Fibroblast of the conjunctiva (primary cell): ENCODE measurements at places on chromosomes 13 and 19.
A peak's percentile ranks its signal among the peaks of the same experiment; 100 is the strongest.

DNA sequence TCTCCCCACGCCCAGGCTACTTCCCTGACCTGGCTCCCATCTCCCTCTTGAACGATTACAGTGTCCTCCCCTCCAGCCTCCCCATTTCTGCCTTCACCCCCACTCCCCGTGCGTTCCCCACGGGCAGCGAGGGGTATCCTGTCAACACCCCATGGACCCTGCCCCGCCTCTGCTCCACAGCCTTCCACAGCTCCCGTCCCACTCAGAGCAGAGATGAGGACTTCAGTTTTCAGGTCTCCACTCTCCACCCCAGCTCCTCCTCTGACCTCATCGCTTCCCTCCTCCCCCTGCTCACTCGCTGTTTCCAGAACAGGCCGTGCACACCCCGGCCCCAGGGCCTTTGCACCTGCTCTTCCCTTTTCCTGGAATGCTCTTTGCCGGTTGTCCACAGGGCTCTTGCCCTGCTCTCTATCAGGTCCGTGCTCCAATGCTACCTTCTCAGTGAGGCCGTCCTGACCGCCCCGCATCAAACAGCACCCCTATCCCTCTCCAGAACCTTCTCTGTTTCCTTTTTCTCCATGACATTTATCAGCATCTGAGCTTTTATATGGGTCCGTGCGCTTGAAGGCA, 15.0 kb downstream of the LRRC4B start:
- DNase-seq: no peak

DNA sequence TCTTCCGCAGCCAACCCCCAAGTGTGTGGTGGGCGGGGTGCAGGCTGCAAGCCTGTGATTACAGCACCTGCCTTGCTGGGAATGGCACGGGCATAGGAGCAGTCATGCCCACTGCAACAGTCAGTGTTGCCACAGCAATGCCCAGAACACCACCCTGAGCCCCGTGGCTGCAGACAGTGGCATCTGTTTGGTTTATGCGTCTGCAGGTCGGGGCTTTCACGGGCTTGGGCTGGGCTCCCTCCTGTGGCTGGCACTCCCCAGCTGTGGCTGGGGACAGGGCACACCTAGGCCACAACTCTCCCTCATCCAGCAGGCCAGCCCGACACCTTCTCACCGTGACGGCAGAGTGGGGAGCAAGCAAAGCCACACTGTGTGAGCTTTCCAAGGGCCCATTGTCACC, 115.3 kb upstream of the C1QTNF9B start:
- DNase-seq: no peak

DNA sequence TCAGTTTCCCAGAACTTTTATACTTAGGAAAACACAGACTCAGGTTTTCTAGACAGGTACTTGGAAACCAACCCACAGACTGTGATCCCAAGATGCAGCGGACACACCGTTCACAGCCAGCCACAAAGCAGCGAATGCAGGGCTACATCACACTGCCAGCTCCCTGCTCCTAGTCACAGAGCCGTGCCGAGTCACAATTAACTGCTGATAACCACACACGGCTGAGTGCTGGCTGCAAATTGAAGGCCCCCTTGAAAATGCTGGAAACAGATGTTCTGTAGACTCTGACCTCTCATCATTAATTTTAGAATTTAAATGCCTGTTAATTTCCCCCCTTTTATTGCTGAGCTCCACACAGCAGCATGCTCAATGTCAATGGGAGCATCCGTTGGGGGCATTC, 78.6 kb upstream of the SIAH3 start:
- DNase-seq: no peak

- no peak for DNase-seq
Measured at GRCh38 chr19:4347521-4347920, 4.2 kb downstream of the MPND start.

- no peak for DNase-seq
Measured at GRCh38 chr19:15197275-15197941, 3.4 kb downstream of the NOTCH3 start.

GRCh38 chr19:3179739-3180293, 1.2 kb downstream of the S1PR4 start:
- DNase-seq: no peak

DNA sequence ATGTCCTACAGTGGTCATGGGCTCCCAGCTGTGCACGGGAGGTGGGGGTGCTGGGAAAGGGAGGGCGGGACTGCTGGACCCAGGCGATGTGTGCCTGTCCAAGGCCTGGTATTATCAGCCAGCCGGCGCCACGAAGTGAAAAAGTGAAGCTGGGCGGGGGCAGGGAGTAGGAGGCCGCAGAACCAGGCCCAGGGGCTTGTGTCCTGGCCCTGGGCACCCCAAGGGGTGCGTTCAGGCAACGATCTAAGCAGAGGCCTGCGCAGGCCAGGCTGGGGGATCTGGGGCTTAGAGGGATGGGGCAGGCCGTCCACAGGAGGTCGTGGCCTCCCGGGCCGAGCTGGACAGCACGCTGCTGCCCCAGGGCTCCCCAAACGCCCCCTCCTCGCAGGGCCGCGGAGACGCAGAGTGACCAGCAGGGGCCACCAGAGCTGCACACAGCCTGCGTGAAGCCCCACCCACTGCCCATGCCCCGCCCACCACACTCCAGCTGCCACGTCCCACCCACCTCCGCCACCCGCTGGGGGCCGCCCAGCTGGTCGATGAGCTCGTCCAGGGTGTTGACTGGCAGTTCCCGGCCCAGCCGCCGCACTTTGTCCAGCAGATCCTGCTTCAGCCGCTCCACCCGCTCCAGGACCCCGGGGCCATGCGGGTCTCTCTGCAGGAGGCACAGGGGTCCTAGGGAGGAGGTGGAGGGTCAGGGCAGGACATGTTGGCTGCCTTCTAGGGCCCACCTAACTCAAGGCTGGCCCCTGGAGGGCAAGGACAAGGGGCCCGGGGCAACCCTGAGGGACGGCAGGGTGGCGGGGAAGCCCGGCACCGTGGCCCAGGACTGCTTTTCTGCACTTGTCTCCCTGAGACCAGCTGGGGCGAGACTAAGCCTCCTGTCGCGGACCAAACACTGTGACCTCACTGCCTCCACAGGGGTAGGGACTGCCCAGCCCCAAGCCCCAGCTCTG, 9.5 kb downstream of the GPX4 start:
- peak; percentile 95 for DNase-seq

DNA sequence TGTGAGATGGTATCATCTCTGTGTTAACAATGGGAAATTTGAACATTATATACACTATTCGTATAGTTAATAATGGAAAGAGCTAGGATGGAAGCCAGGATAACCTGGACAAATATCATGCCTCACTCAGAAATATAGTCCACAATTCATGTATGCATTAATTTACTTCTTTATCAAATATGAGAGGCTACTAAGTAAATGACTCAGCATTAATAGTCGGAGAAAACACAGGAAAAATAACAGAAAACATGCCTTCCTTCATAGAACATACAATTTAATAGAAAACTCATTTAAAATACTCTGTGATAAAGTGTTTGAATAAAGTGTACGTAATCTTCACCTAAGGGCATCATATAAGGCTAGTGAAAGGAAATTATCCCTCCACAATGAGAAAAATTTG, 383.4 kb upstream of the SLITRK5 start:
- no peak for DNase-seq

GRCh38 chr19:45924891-45925447, 10.4 kb upstream of the NANOS2 start:
- DNase-seq: no peak

GRCh38 chr13:99118179-99118578, 82.5 kb upstream of the UBAC2 start:
- DNase-seq: no peak

DNA sequence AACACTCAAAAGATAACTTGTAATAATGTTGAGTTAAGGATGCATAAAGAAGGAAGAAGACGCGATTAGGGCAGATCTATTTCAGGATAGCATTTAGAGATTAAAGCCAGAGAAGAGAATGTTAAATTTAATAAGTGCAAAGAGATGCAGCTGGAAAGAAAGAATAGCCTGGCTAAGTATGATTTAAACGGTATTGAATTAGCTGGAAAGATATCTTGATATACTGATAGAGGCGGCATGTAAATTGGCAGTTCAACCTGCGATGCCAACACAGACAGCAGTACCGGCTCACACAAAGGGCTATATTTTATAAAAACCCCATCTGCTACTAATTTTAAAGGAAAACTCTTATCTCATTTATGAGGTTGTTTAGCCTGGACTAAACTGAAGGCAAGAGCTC, 121.4 kb downstream of the ENOX1 start:
- no peak for DNase-seq

- DNase-seq: peak; percentile 52
Measured at GRCh38 chr19:4844348-4845179, 13.1 kb upstream of the TICAM1 start.

GRCh38 chr19:48900477-48901406, 630 bp downstream of the NUCB1 start:
- DNase-seq: no peak

DNA sequence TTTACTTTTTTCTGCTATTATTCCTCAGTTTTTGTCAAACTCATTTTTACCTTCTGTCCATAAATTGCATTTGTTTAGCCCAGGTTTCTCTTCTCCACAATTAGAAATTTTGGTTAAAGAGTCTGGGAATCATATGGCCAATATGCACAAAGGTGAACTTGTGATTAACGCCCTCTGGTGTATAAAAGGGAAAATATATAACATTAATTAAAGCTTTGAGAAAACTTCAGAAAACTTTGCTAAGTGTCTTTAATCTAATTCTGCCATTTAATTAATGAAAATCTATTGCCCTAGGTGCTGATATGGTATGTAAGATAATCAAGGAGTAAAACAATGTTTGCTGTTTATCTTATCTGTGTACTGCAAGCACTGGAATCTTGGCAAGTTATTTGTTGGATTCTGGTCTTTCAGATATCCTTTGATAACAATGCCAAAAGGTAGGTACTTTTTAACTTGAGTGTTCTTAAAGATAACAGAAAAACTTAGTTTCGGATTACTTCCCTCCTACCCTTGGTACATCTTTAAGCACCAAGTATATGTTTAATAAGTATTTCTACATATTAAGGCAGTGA, 402.6 kb downstream of the SUCLA2 start:
- DNase-seq: no peak

DNA sequence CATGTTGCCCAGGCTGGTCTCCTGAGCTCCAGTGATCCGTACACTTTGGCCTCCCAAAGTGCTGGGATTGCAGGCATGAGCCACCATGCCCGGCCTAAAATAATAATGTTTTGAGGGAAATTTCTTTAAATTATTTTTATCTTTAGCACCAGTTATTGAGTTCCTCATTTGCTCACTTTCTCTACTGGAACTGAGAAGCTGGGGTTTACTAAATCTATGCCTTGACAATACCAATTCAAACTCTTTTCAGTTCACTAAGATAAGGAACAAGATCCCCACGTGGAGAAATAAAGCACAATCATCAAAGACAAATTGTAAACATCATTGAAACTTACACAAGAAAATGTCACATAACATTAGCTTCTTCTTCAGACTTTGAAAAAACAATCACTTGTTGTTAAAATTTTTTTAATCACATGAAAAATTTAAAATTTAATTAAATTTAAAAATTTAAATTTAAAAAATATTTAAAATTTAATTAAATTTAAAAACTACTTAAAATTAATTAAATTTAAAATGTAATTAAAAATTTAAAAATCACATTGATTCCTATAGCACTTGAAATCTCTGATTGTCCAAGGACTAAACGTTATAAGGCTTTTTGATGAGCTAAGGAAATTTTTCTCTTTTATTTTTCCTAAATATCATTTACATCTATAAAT, 25.2 kb upstream of the XPO4 start:
- no peak for DNase-seq

DNA sequence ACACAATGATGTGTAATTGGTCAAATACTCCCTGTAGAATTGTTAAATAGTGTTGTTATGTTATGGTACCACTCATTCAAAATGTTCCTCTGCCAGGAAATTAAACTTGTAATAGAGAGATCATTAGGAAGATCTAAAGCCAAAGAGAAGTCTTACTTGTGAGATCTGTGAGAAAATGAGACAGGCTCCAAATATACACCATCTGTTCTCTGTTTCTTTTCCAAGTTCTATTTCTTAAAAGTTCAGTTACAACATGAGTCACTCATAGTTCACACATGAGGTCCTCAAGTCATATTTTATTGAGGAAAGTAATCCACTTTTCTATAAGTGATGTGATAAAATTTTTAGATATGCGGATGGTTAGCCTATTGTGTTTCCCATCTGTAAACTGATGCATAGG, 1038.1 kb upstream of the PRR20A start:
- DNase-seq: no peak

- no peak for DNase-seq
Measured at GRCh38 chr13:26910754-26911465, 150.3 kb upstream of the GPR12 start.

DNA sequence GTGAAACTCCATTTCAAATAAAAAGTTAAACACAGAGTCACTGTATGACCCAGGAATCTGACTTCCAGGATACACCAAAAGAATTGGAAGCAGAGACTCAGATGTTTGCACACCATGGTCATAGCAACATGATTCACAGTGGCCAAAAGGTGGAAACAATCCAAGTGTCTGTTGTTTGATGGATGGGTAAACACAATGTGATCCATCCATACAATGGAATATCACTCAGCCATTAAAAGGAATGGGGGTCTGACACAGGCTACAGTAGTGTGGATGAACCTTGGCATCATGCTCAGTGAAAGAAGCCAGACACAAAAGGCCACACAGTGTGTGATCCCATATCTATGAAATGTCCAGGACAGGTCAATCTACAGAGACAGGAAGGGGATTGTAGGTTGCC, 174.3 kb downstream of the PTPRS start:
- DNase-seq: no peak

GRCh38 chr13:50187352-50188029, 172.2 kb downstream of the KCNRG start:
- DNase-seq: no peak

- no peak for DNase-seq
Measured at GRCh38 chr19:16376649-16377048, 52.0 kb downstream of the KLF2 start.

- DNase-seq: no peak
Measured at GRCh38 chr13:48489666-48490065, 43.2 kb downstream of the RCBTB2 start.

- DNase-seq: no peak
Measured at GRCh38 chr19:7694499-7694898, 7.4 kb downstream of the FCER2 start.

DNA sequence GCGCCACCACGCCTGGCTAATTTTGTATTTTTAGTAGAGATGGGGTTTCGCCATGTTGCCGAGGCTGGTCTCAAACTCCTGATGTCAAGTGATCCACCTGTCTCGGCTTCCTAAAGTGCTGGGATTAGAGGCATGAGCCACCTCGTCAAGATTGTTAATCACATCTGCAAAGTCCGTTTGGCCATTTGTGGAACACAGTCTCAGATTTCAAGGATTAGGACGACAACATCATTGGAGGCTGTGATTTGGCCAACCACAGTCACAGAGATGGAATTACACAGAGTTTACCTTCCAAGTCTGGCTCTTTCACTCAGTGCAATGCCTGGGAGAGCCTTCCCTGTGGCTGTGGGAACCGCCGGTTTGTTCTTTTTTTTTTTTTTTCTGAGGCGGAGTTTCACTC, 17.8 kb downstream of the SULT2B1 start:
- DNase-seq: no peak

GRCh38 chr13:52995946-52996345, 32.7 kb upstream of the OLFM4 start:
- no peak for DNase-seq
